GM04503 (cell line): ENCODE measurements at places on chromosomes 3 and 15.

- DNase-seq, result no peak
Measured at GRCh38 chr3:52468336-52468735, 12.9 kb downstream of the NISCH start.

GRCh38 chr3:196837819-196838420, 29.8 kb upstream of the SENP5 start:
- DNase-seq, result peak; percentile 18

- no peak for DNase-seq
Measured at GRCh38 chr15:95676500-95676899, 654.0 kb upstream of the NR2F2 start.

DNA sequence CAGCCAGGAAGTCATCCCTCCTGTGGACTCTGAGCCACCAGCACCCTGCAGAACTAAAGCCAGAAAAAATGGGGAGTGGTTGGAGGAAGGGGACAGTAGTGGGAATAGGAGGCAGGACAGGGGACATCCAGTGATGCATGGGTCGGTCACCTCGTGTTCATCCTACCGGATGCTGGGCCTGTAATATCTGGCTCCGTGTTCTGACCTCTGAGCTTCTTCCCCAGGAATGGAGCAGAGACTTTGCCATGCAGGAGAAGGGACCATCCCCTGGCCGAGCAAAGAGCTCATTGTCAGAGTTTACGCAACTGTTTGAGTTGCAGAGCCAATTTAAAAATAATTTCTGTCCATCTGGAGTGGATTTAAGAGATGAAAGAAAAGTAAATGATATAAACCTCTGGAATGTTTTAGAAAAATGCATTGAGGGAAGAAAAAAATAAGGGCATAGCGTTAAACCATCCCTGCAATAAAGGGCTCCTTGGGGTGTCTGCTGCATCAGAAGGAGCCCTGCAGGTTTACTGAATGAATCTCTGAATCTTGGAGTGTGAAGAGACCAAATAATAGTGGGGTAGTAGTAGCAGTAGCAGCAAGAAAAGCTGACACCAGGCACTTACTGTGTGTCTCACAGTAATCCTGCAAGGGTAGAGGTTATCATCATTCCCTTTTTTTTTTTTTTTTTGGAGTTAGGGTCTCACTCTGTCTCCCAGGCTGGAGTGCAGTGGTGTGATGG, 70.9 kb downstream of the AAGAB start:
- peak; percentile 88 for DNase-seq

- no peak for DNase-seq
Measured at GRCh38 chr3:40681658-40682055, 156.9 kb downstream of the ZNF621 start.

GRCh38 chr3:30464381-30464780, 142.0 kb upstream of the TGFBR2 start:
- no peak for DNase-seq

- no peak for DNase-seq
Measured at GRCh38 chr15:81531109-81531592, 157.1 kb upstream of the TMC3 start.

- no peak for DNase-seq
Measured at GRCh38 chr3:32492684-32493436, 9.8 kb downstream of the CMTM6 start.

GRCh38 chr15:74552773-74553441, 11.9 kb downstream of the ARID3B start:
- DNase-seq, result no peak

DNA sequence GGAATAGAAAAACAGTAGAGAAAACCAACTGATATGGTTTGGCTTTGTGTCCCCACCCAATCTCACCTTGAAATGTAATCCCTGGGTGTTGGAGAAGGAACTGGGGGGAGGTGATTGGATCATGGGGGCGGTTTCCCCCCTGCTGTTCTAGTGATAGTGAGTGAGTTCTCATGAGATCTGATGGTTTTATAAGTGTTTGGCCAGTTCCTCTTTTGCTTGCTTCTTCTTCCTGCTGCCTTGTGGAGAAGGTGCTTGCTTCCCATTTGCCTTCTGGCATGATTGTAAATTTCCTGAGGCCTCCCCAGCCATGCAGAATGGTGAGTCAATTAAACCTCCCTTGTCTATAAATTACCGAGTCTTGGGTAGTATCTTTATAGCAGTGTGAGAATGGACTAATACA, 48.4 kb downstream of the EOMES start:
- DNase-seq, result no peak

- DNase-seq, result no peak
Measured at GRCh38 chr3:153829606-153830170, 291.5 kb upstream of the ARHGEF26 start.

DNA sequence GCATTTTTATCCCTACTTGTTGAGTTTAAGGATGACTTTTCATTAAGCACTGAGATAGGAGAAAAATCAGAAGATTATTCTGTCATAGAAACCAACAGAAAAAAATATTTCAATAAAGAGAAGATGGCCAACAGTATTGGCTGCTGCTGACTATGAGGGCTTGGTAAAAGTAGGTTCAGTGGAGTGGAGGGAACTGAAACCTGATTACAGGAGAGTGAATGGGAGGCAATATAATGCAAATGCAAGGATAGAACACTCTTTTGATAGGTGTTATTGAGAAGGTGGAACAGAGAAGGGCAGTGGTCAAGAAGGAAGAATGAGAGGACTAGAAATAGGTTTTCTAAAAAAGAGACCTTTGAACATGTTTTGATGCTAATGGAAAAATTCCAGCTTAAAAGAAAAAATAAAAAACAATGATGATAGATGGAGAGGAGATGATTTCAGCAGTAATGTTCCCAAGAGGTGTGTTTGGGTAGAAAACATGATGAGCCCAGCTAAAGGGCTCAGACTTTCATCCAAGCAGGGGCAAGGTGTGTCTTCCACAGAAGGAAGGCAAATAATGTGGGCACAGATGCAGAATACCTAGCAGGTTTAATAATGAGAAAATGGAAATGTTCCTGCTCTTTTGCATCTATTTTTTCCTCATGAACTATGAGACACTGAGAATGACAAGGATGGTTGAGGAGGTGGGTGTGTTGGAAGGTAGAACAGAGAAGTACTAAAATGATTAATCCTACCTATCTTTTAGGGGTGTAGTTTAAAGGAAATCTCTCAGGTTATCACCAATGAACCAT, 397.9 kb upstream of the GOLIM4 start:
- no peak for DNase-seq

DNA sequence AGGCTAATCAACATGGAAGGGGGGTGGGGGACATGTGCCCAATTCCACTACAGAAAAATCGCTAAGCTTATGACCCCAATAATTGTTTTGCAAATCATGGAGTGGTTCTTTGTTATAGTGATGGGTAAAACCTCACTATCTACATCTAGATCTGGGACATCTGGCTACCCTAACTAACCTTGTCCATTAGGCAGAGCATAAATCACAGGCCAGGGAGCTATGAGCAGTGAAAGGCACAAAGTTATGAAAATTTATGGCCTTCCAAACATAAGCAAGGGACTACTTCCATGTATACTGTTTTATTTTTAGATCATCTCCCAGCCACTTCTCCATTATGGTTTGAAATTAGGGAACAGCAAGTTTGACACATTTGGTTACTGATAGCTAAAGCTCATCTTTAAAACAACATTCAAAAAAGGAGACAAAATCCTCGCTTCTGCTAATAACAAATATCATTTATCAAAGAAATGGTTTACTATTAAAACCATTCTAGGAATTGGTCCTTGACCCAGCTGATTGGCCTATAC, 78.3 kb downstream of the RSL24D1 start:
- no peak for DNase-seq

GRCh38 chr3:66083784-66084213, 45.1 kb upstream of the MAGI1 start:
- no peak for DNase-seq

DNA sequence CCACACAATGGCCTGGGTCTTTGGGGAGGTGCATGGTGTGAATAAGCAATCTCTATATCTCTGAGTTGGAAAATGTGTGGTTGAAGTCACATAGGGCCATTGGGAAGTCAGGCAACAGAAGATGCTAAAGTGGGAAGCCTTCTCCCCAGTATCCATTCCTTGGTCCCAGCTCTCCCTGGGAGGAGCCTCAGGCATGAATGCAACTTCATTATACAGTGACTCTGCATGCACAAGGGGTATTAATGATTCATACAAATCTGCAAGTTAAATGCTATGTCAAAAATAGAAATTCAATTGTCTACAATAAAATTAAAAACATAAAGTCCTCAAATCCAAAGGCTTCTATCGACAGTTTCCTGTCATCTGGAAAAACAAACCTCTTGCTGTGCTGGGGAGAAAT, 108.8 kb downstream of the RAB11A start:
- no peak for DNase-seq

GRCh38 chr3:150741497-150742140, 21.4 kb downstream of the SIAH2 start:
- DNase-seq, result no peak

- no peak for DNase-seq
Measured at GRCh38 chr3:72582963-72583362, 265.3 kb downstream of the SHQ1 start.

GRCh38 chr3:156670077-156670476, 4.3 kb upstream of the TIPARP start:
- no peak for DNase-seq

- DNase-seq, result no peak
Measured at GRCh38 chr3:141477224-141477623, 9.6 kb upstream of the RASA2 start.

GRCh38 chr3:120567370-120568201, 28.6 kb upstream of the NDUFB4 start:
- DNase-seq, result no peak

DNA sequence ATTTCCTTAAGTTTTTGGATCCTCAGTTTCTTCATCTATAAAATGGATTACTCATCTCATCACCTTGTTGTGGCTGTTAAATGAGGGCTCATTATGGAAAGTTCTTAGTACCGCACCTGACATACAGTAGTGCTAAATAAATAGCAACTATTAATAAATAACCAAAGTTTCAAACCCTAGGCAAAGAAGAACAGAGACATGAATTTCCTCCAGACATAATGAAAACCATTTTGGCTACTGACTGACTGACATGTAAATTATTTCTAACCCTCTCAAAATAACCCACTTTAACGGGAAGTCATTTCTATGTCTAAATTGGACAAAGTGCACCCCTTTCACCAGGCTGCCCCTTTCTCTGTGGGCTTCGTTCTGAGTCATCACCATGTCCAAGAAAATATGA, 17.4 kb upstream of the KLHL6 start:
- DNase-seq, result no peak

GRCh38 chr3:142990721-142991120, 10.6 kb upstream of the U2SURP start:
- DNase-seq, result no peak

DNA sequence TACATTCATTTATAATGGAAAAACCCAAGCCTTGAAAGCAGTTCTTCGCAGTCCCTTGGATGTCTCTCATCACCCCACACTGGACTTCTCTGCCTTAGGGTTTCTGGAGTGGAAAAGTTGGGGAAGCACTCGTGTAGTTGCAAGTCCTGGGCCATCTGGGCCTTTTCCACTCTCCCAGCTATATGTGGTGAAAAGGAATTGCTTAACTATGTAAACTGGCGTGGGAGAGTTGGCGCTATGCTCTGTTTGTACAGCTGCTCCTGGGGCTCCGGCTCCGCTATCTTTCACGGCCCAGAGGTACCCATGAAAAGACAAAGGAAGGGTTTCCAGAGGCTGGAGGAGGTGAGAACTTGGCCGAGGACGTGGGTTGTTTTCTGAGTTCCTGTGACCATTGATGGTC, 81.1 kb upstream of the MYZAP start:
- DNase-seq, result no peak

DNA sequence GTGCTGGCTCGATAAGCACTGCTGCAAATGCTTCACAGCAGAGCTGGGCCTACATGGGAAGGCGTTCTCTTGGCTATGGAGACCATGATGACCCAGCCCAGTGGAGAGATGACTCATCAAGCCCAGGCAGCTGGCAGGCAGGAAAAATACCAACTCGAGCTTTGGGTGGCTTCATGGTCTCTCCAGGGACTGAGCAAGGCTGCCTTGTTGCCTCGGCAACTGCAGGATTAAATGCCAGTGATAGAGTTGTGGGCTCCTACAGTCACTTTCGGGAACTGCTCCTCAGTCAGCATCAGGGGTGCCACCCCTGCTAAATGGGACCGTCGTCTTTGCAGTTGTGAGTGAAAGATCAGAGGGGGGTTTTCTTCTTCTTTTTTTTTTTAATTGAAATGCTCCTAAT, 54.6 kb upstream of the MYZAP start:
- DNase-seq, result peak; percentile 85

DNA sequence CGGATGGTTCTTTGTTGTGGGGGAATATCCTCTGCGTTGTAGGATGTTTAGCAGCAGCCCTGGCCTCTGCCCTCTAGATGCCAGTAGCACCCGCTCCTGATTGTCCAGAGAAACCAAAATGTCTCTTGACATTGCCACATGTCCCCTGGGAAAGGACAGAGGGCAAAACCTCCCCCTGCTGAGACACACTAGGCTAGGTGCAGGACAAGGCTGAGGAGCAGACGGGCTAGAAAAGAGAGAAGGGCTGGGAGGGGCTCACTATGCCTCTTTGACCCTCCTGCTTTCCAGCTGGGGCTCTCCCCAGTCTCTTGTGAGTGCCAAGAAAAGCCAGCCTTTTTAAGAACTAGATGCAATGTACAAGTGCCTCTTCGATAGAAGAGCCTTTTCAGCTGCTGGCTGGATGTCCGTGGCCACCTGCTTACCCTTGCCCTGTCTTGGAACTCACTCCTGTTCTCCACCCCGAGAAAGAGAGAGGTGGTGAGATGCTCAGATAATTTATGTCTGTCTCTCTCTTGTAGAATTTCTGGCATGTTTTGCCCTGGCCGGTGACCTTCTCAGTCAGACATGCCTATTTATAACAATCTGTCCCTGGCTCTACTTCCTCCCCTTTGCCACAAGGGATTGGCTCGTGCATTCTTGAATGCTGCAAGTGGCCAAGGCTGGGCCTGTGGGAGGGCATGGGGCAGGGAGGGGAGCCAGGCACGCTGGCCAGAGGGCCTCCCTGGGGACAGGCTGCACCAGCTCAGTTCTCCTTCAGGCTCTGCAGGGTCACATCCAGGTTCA, 142.6 kb downstream of the RPLP1 start:
- no peak for DNase-seq

- DNase-seq, result no peak
Measured at GRCh38 chr3:191158815-191159214, 40.2 kb upstream of the OSTN start.

GRCh38 chr15:77033729-77034671, 36.9 kb downstream of the TSPAN3 start:
- DNase-seq, result no peak

DNA sequence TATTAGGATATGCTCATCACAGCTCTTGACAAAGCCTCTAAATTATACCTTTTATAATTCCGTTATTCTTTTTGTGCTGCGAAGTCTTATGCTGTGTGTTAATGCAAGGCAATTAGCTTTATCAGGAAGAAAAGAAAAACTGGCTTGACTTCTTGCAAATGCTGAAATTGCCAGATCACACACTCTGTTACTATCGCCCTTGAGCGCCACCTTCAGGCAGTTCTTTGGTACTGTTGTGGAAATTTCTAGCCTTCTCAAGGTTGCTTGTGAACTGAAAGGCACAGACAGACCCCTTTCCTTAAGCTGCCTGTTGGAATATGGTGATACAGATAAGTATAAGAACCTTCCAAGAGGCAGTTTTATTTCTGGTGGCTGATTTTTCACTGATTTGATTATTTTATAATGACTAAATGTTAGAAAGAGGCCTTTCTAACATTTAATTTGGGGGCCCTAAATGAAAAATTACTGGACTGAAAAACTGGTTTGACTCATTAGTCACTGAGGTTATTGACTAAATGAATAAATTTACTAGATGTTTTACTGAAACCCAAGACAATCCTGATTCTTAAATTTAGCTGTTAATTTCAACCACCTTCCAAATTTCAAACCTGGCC, 126.2 kb upstream of the RASGRP1 start:
- no peak for DNase-seq

- no peak for DNase-seq
Measured at GRCh38 chr3:89474333-89475130, 367.1 kb downstream of the EPHA3 start.

GRCh38 chr3:188335656-188336055, 181.7 kb downstream of the LPP start:
- no peak for DNase-seq
